Spleen (tissue), 13 donors: ENCODE measurements at places on chromosomes 16 and 17. TPM values are rescaled to one million over a fixed set of nuclear protein-coding genes. Genes with fewer than 3 reads are reported as not detected.

The TMIGD1 gene
- total RNA-seq = not detected

The LRRC75A gene
- 12.1 TPM for total RNA-seq

GRCh38 chr16:62642677-62643076 is 606.4 kb upstream of the CDH8 start:
- no peak for DNase-seq
- H3K27me3 ChIP-seq = no peaks in the 10 kb centered on the region
- H3K27ac ChIP-seq = no peak overlapping the region

GRCh38 chr17:83200231-83200699 is 120.9 kb downstream of the METRNL start:
- no peaks in the 10 kb centered on the region for H3K27me3 ChIP-seq
- peak; percentile 93 for DNase-seq

DNA sequence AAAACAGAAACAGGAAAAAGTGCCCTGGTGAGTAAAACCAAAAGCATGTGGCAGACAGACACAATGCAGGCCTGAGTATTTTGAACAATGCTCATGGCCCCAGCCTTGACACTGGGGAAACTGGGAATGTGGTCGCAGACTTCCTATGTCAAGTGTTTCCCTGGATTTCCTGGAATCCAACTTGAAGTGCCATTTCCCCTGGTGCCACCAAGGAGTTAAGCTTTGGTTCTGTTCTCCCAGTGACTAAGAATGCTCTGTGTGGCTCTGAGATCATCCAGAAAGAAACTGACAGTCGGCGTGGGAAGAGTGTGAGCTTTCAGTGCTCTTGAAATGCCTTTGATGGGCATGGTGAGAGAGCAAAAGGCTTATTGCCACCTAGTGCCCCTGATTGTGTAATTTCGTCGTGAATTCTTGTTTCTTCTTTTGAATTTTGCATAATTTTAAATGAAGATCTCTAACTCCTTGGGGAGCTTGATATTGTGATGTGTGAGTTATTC is 96.0 kb downstream of the YPEL2 start:
- no peak overlapping the region for H3K27ac ChIP-seq
- H3K36me3 ChIP-seq = no peaks in the 10 kb centered on the region
- H3K4me3 ChIP-seq = no peak overlapping the region
- H3K4me1 ChIP-seq = peaks cover 58% of the 10 kb centered on the region

DNA sequence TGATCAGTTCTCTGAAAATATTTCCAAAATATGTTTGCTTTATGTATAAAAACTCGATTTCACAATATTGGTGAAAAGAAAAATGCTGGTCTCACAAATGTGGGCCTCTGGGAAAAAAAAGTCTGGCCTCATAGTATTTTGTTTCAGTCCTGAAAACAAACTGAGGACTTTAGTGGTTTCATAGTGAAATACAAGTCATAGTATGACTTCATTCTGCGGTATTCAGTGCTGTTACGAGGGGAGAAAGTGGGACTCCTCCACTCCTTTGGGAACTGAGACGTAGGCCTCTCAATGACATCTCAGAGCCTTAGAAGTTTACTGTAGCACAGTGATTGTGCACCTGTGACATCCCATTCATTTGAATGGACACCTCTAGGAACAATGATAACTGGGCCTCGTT is 56.0 kb downstream of the CYB561 start:
- no peaks in the 10 kb centered on the region for H3K4me1 ChIP-seq
- DNase-seq = no peak
- no peaks in the 10 kb centered on the region for H3K27me3 ChIP-seq
- H3K36me3 ChIP-seq = peaks cover 27% of the 10 kb centered on the region
- H3K4me3 ChIP-seq = no peak overlapping the region

DNA sequence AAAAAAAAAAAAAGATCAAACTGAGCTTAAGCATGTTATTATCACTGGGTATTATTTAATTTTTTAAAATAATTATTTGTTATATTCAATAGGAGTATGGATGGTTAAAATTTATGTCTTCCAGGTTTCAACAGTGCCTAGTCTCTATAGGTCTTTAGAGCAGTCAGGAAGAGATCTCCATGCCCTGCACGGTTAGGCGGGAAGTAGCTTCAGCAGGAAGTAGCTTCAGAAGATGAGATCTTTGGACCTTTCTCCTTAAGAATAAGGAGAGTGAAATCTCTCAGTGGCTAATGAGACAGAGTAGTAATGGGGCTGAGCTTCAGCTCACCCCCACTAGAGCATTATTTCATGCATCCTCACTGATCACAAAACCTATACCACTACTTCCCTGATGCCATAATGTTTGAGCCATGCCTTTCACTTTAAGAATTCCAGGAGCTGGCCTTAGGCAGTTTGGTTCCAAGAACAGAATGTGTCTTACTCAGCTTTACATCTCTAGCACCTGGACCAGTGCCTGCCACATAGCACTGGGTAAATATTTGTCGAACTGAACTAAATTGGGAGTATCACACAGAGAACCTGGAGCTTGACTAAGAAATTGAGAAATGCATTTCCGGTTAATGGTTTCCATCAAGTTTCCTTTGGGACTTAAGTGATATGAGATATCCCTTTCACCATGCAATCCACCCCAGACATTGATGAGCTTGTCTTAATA is 43.5 kb downstream of the SCPEP1 start:
- no peak overlapping the region for H3K4me3 ChIP-seq
- DNase-seq = no peak
